ENCODE measurements at places on chromosomes 4 and X.

DNA sequence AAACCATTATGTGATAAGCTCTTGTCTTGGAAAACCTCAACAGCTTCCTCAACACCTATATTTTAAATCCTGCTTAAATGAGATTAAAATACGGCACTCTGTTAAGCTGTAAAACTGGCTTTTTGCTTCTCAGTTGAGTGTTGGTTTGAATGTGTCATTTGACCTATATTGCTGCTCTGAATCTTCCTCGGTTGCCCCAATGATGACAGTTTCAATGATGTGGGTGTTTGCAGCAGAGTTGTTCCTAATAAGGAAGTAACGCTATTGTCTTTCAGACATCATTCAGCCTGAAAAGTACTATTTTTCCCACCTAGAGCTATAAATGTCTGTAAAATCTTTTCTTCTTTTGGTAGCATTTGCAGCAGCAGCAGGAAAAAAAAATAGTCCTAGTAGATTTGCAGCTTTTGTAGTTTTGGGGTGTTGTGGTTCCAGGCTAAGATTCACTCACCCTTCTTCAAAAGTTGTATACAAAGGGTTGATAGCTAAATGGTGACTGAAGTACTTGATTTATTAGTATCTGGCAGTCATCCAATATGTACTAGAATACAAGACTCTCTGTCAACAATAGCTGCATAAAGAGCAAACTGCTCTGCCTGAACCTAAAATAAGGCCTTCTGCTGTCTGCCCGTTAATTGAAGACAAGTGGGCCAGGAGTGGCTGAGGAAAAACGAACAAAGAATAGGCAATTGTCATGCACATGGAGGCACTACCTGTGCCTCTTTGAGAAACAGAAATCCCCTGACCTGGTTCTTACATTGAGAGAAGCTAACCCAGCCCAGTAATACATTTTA lies 333.1 kb downstream of the IL1RAPL1 start:
- peak; percentile 90 for DNase-seq

GRCh38 chrX:8289523-8289922 lies 118.5 kb upstream of the VCX2 start:
- no peak for DNase-seq

DNA sequence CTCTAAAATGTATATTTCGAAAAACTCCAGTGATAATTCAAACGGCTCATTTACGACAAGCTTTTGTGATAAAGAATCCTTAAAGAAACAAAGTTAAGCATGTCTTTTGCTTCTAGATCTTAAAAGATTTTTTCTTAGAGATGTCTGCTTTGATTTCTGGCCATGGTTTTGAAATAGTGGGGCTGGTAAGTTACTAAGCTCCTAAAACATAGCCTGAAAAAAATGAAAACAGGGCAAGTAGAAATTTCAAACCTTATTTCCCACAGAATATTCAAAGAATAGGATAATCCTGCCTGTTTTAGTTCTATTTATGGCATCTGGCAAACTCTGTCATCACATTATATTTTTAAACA lies 318.3 kb downstream of the ARHGAP24 start:
- DNase-seq, result no peak

GRCh38 chr4:55801498-55801897 lies 18.1 kb upstream of the EXOC1L start:
- no peak for DNase-seq

GRCh38 chrX:110419512-110419911 lies 60.9 kb downstream of the RTL9 start:
- no peak for DNase-seq

DNA sequence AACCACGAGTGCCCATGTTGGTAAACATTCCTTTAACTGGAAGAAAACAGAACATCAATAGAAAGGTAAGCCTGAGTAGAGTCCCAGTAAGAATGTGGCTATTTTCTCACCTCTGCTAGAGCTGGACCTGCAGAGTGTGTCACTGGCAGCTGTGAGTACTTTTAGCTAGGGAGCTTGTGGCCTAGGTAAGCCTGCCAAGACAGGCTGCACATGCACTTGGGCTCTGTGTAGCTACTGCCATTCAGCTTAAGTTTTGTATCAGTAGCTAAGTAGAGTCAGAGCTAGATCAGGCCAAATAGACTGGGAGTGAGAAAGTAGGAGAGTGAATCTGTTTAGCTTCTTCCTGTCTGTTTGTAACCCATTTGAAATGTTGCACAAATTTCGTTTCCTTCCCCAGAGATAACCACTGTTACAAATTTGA lies 35.3 kb downstream of the RBPJ start:
- DNase-seq, result no peak

- no peak for DNase-seq
Measured at GRCh38 chrX:15946783-15947580, 92.4 kb upstream of the AP1S2 start.

- DNase-seq, result no peak
Measured at GRCh38 chr4:31294655-31295480, 574.7 kb downstream of the PCDH7 start.

DNA sequence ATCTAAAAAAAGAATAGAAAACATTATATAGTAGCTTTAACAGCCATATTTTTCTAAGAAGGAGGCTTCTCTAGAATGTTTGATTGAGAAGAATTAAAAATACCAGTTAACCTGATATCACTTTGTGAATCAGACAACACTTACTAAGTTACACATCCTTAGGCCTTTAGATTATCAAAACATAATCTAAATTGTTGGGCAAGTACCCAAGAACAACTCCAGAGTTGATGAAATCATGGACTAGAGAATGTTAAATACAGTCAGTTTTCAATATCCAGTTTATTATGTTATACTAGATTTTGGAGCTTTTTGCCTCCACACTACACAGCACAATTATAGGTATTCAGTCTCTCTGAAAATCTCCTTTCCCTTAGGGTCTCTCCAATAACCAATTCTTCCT lies 39.6 kb downstream of the ARL13A start:
- no peak for DNase-seq

- no peak for DNase-seq
Measured at GRCh38 chr4:119725688-119726330, 97.2 kb upstream of the PDE5A start.

- no peak for DNase-seq
Measured at GRCh38 chr4:90127706-90128345, 632 bp downstream of the CCSER1 start.

DNA sequence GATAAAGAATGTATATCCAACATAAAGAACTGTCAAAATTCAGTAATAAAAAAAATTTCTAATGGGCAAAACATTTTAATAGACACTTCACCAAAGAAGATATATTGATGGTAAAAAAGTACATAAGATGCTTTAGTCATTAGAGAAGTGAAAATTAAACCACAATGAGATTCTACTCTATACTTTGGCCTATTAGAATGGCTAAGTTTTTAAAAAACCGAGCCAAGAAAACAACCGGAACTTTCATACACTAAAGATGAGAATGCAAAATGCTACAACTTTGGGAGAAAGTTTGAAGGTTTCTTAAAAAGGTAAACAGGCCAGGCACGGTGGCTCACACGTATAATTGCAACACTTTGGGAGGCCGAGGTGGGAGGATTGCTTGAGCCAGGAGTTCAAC lies 20.8 kb downstream of the CNOT6L start:
- no peak for DNase-seq

GRCh38 chrX:74179990-74180389 lies 124.0 kb upstream of the ZCCHC13 start:
- no peak for DNase-seq

DNA sequence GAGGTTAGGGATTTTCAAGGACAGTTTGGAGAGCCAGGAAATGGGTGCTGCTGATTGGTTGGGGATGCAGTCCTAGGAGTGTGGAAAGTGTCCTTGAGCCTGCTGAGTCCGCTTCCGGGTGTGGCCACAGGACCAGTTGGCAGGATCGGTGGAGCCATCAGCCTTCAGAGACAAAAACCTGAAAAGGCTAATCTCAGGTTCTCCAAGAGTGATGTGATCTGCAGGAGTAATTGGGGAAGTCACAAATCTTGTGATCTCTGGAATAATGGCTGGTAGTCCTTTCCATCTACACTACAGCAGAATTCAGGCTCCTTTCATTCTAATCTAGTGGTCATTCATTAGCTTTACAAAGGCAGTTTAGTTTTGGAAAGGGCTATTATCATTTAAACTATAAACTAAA lies 55.9 kb upstream of the BMP2K start:
- no peak for DNase-seq

GRCh38 chr4:153792618-153793247 lies 3.9 kb upstream of the SFRP2 start:
- no peak for DNase-seq

GRCh38 chr4:153261461-153261860 lies 57.2 kb downstream of the TRIM2 start:
- no peak for DNase-seq

DNA sequence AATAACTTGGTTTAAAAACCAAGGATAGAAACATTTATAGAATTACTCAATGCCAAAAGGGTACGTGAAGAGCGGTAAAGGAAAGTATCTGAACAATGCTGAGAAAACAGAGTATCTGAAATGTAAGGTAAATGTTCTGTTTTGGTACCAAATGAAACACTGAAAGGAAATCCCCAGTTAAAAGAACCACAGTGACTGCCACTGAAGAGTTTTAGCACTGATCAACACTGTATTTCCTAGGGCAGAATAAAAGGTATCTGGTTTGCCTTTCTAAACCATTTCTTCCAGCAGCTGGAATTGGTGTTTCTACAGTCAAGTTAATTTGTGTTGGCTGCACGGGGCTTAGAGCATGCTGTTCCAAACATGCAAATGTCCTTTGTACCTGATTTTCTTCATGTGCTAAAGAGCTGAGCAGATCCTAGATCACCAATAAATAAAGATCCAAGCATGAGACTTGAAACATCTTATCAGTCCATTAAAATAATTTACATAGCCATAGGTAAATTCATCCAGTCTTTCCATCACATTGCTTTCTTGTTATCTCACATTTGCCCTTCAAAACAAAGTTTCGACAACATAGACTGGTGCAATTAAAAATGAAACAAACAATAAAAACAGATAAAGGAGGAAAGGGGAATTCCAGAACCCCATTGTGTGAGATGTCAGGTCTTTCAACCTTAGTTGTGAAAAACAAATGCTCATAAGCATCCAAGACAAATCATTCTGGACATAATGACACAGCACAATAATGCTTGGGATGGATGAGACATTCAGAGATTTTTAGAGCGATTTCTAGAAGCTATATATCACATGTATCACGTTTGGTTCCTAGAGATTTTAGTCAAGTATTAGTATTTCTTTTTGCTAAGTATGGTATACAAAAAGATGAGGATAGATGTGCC lies 38.6 kb downstream of the MFAP3L start:
- DNase-seq, result no peak

- DNase-seq, result no peak
Measured at GRCh38 chr4:144213371-144213770, 72.9 kb upstream of the GYPA start.

GRCh38 chr4:17701138-17701839 lies 80.1 kb downstream of the FAM184B start:
- no peak for DNase-seq

- DNase-seq, result no peak
Measured at GRCh38 chr4:20251031-20251795, 492 bp upstream of the SLIT2 start.

- DNase-seq, result no peak
Measured at GRCh38 chr4:169861593-169861992, 103.8 kb upstream of the HPF1 start.

- no peak for DNase-seq
Measured at GRCh38 chrX:87468941-87469340, 48.7 kb upstream of the KLHL4 start.

DNA sequence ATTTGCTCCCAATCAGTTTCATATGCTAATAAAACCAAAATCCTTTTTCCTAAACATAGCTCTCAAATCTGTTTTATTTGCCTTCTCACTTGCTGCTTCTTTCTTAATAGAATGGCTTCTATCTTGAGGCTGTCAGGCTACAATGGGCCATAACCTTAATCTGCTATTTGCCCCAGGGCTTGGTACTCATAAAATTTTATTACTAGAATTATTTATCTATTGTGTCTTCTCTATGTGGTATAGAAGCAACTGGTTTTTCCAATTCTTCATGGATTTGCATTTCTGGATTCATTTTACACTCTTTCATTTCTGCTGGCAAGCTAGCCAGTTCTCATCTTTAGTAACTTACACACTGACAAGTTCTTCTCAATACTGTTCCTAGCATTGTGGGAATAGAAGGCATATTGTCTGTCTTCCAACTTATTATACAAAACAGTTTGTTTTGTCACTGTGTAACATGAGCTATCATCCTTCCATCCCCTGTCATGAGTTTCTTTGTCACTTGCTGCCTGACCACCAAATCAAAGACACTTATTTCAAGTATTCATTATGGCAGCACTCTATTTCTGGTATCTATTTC lies 96.6 kb upstream of the KCNIP4 start:
- no peak for DNase-seq

DNA sequence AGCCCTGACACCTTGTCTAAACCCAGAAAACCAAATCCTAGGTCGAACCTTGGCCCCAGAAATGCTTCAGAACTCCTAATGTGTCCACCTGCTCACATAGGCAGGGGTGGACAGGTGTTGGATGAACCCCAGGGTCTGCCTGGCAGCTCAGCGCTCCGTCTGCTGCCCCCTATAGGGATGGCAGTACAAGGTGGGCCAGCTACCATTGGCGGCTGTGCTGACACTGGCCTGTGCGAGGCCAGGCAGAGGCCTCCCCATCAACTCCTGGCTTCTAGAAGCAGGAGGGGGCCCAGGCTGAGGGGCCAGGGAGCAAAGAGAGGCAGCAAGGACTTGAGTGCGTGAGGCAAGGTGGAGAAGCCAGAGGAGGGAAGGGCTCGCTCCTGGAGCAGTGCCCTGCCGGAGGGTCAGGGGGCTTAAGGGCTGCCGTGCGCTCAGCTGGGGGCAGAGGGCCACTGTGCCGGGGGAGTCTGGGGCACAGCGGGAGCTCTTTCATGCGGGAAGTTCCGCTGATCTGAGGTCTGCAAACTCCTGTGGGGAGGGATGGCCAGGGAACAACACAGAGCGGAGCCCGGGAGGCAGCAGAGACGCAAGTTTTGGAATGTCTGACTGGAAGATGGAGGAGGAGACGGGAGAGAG lies 20.6 kb downstream of the CCNQ start:
- no peak for DNase-seq

DNA sequence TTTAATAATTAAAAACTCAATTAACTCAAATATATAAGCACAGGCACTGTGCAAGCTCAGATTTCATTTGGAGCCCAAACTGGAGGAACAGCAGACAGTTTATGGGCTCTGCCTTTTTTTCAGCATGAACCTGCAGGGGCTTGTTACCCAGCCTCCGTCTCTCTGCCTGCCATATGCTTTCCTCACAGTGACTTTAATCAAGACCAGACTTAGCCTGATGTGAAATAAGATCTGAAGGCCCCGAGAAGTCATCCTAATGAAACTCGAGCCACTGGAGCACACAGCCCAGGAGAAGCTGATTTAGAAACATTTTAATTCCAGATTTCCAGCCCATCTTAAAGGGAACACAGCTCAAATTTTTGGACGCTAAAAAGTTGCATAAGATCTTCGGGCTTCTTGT lies 55.6 kb downstream of the SPATA18 start:
- DNase-seq, result no peak

- no peak for DNase-seq
Measured at GRCh38 chr4:138205531-138206233, 36.5 kb downstream of the SLC7A11 start.

- DNase-seq, result no peak
Measured at GRCh38 chr4:90597927-90598326, 470.7 kb downstream of the CCSER1 start.

GRCh38 chr4:69684804-69685203 lies 31.8 kb upstream of the UGT2A1 start:
- DNase-seq, result no peak

GRCh38 chrX:6203462-6204215 lies 25.0 kb downstream of the NLGN4X start:
- DNase-seq, result no peak

GRCh38 chrX:109619771-109620170 lies 5.2 kb downstream of the KCNE5 start:
- DNase-seq, result no peak

Data from NCI-H2081 treated with DMSO at 0.1 percent for 48 hours (cell line).